ENCODE measurements at places on chromosomes 5 and 9.

GRCh38 chr9:110029956-110030480, 177.9 kb downstream of the C9orf152 start:
- DNase-seq = no peak

- DNase-seq = no peak
Observed at GRCh38 chr5:126137891-126138280, 285.3 kb upstream of the GRAMD2B start.

- DNase-seq = no peak
Observed at GRCh38 chr9:113528811-113529210, 65.3 kb downstream of the RGS3 start.

- no peak for DNase-seq
Observed at GRCh38 chr5:39992617-39993202, 567.9 kb upstream of the DAB2 start.

DNA sequence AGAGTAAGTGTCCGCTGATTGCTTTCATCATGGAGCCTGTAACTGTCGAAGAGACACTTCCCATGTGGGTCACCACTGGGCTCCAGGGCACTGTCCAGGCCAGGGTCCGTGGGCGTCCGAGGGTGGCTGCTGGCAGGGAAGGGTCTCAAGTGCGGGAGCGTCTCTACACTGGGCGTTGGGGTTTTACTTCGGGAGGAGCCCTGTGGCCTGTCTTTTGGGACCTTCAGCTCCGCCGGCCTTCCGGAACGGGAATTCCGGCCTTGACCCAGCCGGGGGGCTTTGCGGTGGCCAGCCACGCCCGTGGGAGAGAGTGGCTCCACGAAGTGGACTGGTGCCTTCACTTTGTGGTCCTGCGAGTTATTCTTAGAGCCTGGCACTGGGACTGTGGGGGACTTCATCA, 86.2 kb downstream of the CAMSAP1 start:
- no peak for DNase-seq

DNA sequence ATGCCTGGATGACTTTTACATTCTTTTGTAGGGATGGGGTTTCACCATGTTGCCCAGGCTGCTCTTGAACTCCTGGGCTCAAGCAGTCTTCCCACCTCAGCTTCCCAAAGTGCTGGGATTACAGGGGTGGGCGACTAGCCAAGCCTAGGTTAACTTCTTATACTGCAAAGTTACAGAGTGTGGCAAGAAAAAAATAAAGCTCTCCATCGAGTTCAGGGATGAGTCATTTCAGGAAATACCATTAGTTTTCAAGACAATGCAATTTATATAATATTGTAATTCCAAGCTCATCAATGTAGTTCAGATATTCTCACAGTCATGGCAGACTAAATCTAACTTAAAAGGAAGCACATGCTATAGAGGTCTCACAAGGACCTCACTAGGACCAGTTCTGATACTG, 11.5 kb upstream of the ABO start:
- no peak for DNase-seq

DNA sequence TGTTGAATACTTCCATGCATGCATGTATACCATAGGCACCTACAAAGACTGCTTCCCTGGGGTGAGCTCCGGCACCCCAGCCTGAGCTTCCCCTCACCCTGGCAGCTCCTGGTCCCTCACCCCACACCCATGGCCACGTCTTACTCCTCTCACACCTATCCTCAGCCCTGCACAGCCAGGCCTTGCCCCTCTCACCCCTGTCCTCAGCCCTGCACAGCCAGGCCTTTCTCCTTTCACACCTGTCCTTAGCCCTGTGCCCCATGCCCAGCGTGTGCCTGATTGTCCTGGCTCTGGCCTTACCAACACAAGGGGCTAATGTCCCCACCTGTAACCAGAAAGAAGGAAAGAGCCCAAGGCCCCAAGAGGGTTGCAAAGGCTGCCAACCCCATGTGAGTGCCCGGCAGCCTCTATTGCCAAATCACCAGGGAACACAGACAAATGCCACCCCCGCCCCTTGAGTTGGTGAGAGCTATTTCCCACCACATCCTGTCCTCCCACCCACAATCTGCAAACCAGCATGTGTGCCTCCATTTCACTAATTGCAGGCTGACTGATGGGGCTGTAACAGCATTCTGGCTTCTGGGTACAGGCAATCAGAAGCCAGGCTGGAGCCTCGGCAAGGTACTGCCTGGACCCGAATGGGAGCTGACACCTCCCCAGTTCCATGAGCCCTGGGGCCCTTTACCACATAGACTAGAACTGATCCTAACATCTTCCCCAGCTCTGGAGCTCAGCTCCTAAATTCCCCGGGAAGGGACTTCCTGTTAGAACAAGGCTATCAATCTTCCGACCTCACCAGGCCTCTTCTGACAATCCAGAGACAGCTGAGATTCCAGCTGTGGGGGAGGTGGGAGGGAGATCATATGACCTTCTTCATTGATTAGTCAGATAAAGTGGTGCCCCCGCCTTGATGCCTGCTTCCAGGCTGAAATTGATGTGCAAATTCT, 78.2 kb downstream of the FAM114A2 start:
- peak; percentile 35 for DNase-seq

- no peak for DNase-seq
Observed at GRCh38 chr5:149609640-149610219, 28.4 kb downstream of the ARHGEF37 start.

All from HTR-8/SVneo (cell line).